ENCODE measurements at places on chromosomes 3 and 15. TPM values are rescaled to one million over a fixed set of nuclear protein-coding genes. Genes with fewer than 3 reads are reported as not detected.
A peak's percentile ranks its signal among the peaks of the same experiment; 100 is the strongest.

GRCh38 chr3:32421991-32422859 is 30.6 kb downstream of the CMTM7 start:
- peak; percentile 36 for DNase-seq

CYP8B1 gene
- 1.3 TPM for polyA plus RNA-seq

GRCh38 chr3:185693985-185694653 is 108.0 kb downstream of the SENP2 start:
- DNase-seq: no peak

ROPN1 gene
- polyA plus RNA-seq: 0.25 TPM

IL17RE gene
- polyA plus RNA-seq: 18.6 TPM

ENTPD3 gene
- polyA plus RNA-seq: 2.9 TPM

- no peak for DNase-seq
These were observed 26.6 kb downstream of the CA12 start for GRCh38 chr15:63354821-63355650.

- DNase-seq: no peak
These were observed 286.0 kb upstream of the TGFBR2 start for GRCh38 chr3:30320392-30320791.

DNA sequence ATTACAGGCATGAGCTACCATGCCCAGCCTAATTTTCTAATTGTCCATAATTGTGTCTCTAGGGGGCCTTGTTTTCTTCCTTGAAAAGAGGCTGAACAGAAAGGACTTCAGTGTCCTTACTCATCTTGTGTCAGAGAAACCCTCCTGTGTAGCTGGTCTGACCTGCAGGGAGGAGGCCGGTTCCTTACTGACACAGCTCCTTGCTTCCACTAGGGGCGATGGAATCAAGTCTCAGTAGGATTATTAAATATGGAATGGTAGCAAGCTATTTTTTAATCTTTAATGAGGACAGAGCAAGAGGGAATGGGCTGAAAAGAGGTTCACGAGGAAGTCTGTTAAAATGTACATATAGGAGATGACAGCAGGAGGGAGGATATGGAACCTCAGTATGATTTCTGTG is 8.6 kb downstream of the LPCAT4 start:
- DNase-seq: no peak

MESP2 gene
- polyA plus RNA-seq: 0.45 TPM

AHSG gene
- 0.62 TPM for polyA plus RNA-seq

EOGT gene
- polyA plus RNA-seq: 17.8 TPM

- no peak for DNase-seq
These were observed 22.8 kb downstream of the EHD4 start for GRCh38 chr15:41949401-41950126.

GRCh38 chr15:60536951-60537350 is 58.0 kb upstream of the ICE2 start:
- DNase-seq: no peak

DNA sequence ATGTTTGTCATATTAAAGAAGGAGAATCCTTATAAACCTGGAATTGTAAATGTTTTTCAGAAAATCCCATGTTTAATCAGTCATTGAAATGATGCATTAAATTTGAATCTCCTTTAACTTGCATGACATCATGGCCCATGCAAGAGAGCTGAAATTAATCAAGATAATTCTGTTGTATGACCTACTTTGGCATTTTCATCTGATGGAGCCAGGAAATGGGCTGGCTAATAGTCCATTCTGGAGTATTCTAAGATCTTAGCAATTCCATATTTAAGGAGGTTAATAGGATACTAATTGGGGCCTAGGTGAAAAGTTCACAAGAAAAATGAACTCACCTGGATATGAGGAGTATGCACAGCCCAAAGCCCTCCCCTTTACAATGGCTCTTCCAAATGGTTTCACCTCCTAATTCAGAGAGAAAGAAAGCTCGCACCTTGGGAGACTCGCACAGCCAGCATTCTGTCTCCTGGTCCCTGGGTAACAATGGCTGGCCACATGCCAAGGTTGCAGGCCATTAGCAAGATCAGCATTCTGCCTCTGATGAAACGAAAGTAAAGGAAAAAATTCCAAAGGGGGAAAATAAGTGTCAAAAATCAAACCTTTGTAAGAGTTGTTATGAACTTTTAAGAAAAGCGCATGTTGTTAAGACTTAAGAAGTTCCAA is 786.4 kb downstream of the MCTP2 start:
- DNase-seq: peak; percentile 46

GRCh38 chr3:12753275-12754028 is 5.6 kb downstream of the TMEM40 start:
- no peak for DNase-seq

ANKUB1 gene
- polyA plus RNA-seq: 0.52 TPM

DNA sequence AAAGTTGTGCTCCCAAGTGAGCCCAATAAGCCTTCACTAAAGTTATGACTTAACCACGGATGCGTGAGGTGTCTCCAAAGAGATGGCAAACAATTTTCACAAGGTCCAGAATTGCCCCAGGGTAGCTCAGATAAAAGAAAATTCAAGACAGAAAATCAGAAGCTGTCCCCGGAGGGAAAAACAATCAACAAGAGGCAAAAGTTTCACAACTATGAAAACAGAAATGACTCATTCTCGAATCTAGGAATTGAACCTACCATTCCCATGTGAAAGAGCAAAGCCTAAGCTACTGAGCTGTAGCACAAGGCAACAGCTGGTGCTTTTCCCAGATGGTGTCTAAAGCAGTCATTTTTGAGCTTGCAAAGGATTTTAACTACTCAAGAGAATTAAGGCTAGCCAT is 33.5 kb upstream of the MKRN3 start:
- DNase-seq: no peak

DNA sequence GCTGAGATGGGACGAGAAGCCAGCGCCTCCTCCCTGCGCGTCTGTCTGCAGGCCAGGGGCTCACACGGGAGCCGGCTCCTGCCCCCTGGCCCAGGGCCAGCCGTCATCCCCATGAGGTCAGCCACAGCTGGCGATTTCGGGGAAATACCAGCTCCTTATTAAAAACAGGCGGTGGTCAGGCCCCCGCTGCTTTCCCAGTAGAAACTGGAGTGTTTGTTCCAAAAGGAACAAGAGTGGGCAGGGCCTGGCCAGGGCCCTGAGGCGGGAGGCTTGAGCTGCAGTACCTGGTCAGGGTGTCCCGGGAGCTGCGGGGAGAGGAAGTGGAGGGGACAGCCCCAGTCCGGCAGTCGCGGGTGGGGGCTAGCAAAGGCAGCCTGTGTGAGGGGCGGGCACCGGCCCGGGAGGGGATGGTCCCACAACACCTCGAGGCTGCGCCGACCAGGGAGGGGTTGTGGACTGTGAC is 17.8 kb downstream of the MYL3 start:
- DNase-seq: no peak
